Epithelial cell of proximal tubule (primary cell): ENCODE measurements at places on chromosomes 7 and 10. TPM values are rescaled to one million over a fixed set of nuclear protein-coding genes. Genes with fewer than 3 reads are reported as not detected.

LRRD1 gene
- total RNA-seq: not detected in 2 replicates

DDC gene
- total RNA-seq: 0.29 and 1.4 TPM in 2 replicates

TMEM184A gene
- total RNA-seq: 2.2 and 3.6 TPM in 2 replicates

PTF1A gene
- total RNA-seq: not detected in 2 replicates

MEOX2 gene
- total RNA-seq: not detected in 2 replicates

DNA sequence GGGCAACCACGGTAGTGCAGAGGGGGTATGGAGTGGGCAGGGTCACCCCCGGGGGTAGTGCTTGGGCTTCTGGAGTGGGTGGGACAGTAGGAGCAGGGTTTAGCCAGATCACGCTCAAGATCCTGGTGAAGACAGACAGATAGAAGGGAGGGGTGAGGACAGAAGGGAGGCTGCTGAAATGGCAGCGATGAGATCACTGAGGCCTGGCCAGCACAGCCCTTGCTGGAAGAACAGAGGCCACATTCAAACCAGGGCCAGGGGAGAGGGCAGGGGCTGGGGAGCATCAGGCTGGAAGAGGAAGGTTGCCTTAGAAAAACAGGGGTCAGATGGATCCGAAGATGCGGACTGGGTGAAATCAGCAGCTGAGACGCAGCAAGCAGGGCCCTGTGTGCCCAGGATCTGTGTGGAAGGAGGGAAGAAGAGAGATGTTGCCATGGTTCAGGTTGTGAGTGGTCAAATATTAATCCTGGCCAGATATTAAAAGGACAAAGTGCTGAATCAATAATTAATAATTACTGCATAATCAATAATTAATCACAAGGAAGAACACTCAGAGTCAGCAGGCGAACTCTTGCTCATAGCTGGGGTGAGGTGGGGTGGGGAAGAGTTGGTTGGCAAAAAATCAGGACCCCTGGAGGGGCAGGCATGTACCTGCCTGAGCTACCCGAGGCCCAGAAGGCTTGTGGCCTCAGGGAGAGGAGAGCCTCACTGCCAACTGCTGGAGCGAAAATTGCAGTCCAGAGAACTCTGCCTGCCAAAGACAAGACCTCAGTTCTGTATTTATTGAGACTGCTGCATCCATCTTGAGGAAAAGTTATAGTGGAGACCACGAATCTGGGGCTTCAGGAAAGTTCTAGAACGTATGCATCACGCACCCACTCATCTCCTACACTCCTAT, 105.7 kb downstream of the GRB10 start:
- DNase-seq: no peak

DNA sequence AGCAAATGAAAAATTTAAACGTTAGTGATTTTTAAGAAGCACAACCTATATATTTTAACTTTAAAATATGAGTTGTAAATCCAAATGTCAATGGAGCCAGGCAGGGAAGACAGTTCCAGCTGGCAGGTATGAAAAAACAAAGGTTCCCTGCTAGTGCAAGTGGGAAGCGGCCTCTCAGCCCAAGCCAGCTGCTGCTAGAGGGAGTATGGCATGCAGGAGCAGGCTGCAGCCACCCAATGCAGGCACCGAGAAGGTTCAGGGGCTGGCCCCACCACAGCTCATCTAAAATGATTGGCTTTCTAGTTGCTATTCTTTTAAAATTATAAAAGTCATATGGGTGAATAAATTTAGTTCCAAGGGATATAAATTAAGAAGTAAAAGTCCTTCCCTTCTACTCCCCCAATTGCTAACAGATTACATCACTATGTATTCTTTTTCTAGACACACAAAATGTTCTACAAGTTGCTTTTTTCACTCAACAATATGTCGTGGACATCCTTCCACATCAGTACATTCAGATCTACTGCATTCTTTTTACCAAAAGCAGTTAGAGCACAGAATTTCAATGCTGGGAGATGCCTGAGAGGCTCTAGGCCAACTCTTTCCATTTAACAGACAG, 69.3 kb downstream of the SGMS1 start:
- no peak for DNase-seq

DNA sequence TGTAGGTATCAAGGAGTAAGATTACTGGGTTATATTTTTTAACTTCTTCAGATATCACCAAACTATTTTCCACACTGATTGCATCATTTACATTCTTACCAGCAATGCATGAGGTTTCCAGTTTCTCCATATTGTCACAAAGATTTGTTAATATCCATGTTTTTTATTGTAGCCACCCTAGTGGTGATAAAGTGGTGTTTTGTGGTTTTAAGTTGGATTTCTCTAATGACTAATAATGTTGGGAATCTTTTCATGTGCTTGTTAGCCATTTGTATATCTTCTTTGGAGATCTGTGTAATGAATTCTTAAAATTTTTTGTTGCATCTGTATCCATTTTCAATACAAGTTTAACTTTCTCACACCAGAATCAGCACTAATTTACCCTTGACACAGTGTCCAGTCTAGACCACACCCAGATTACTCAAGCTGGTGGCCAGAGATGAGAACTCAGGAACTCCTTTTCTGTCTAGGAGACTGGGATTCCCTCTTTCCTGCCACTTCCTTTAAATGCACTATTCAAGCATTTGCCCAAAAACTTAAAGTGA, 67.0 kb upstream of the PLXDC2 start:
- DNase-seq: no peak

DNA sequence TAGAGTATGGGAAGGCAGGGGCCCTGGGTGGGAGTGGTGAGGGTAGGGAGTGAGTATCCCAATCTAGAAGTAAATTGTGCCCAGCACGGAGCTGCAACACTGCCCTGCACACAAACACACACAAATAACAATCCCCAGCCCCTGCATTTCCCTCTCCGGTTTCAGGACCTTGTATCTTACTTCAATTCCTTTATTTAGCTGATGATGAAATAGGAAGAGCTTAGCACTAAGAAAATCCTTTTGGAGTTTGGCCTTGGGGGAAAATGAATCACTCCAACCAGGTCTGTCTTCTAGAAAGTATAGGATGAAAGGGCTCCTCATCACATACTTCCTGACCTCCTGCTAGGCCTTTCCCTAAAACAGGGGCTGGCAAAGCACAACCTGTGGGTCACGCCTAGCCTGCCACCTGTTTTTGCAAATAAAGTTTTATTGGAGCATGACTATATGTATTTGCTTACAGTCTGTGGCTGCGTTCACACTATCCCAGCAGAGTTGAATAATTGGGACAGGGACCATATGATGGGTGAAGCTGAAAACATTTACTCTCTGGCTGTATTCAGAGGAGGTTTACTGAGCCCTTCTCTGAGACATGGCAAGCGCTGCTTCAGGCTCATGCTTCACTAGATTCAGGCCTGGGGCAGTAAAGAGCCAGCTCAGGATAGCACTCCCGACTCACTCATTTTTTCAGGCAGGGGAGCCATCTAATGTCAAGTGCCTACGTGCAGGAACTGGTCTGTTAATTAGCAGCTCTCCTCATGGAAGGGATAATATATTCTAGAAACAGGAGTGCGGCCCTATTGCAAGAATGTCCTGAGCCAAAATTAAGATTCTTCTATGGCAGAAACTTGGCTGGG, 111.0 kb downstream of the EGFR start:
- DNase-seq: no peak

DNA sequence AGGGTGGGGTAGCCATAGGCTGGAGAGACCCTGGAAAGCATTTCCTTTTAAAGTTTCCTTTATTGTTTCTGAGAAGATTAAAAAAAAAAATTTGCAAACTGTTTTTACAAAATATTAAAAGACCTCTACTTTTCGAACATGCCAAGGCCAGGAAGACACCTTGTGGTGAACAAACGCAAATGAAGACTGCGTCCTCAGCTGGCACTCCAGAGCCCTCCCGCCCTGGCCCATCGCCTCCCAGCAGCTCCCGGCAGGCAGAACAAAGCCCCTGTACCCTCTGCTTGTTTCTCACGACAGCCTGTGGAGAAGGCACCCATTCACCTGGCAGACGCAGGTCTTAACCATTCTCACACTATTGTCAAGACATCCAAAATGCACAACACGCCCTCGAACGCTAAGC, 56.4 kb downstream of the ESYT2 start:
- DNase-seq: no peak

GRCh38 chr7:54560723-54561122, 18.5 kb downstream of the VSTM2A start:
- no peak for DNase-seq

GRCh38 chr10:48973065-48973464, 33.4 kb upstream of the LRRC18 start:
- no peak for DNase-seq
